Stimulated activated memory B cell treated with anti-CD40 and anti-IgM and Interleukin-4, amounts not matched to agents 10 μg/mL and 1 μg/mL and 100 μg/mL, for 72 hours (primary cell): ENCODE measurements at places on chromosomes 5 and 9.

- H3K4me3 ChIP-seq: peak overlapping the region; percentile 25
- H3K27ac ChIP-seq: peak overlapping the region; percentile 92
Measured at GRCh38 chr5:458547-459353, 15.8 kb downstream of the EXOC3 start.

GRCh38 chr9:136609160-136609475 lies 53.6 kb upstream of the EGFL7 start:
- ATAC-seq: no peak
- H3K4me1 ChIP-seq: peaks cover 5% of the 10 kb centered on the region
- no peak overlapping the region for H3K4me3 ChIP-seq

DNA sequence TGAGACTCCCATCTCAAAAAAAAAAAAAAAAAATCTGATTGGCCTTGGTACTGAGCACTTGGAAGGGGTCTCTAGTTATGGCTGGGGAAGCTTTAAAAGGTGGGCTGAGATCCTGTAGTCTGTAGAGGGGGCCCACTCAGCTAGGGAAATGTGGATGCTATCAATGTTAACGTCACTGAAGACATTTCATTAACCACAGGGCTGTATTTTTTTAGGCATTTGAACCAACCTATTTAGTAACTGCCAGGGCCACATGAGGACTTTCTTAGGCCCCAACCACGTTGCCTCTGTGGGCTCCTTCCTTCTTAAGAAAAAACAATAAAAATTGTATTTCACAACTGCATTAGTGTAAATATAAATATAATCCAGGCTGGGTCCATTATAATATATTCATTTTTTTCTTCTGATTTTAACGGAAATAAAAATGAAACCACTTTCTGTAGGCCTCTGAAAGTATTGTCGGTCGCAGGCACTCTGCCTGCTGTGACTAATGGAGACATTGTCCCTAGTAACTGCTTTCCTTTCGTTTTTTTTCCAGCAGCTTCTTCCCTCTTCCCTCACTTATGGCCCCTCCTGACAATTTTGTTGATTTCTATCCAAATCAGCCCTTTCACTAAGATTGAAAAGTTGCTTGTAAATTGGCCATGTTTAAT lies 71.6 kb downstream of the GCNT1 start:
- H3K4me3 ChIP-seq: no peak overlapping the region
- no peak for ATAC-seq
- H3K36me3 ChIP-seq: no peaks in the 10 kb centered on the region
- H3K27me3 ChIP-seq: no peaks in the 10 kb centered on the region

GRCh38 chr5:20470997-20471396 lies 483.0 kb upstream of the CDH18 start:
- H3K27ac ChIP-seq: no peak overlapping the region
- no peak overlapping the region for H3K4me3 ChIP-seq
- no peak for ATAC-seq
- no peaks in the 10 kb centered on the region for H3K36me3 ChIP-seq
- no peaks in the 10 kb centered on the region for H3K27me3 ChIP-seq

DNA sequence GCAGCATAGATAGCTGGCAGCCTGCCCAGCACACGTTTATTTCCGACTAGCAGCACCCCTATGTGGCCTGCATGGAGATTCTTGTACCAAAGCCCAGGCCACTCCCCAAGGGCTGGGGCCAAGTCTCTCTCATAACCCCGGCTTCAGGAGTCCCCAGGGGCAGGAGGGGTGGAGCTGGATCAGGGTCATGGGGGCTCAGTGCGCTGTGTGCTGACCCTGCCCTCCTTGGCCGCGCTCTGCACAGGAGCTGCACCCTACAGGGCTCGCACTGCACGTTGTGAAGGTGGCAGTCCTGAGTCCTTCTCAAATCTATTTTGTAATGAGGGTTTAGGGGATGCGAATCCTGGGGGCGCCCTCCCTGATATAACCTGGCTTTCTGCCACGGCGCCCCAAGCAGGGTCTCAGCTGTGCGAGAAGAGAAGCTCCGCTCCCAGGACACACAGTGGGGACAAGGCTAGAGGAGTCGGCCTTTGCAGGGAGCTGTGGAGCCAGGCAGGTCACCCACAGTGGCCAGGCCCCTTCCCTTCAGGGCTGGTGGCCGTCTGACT lies 28.6 kb downstream of the NKD2 start:
- H3K36me3 ChIP-seq: no peaks in the 10 kb centered on the region
- no peak overlapping the region for H3K27ac ChIP-seq
- no peak overlapping the region for H3K4me3 ChIP-seq
- H3K27me3 ChIP-seq: peaks cover 27% of the 10 kb centered on the region
- no peak for ATAC-seq
- peaks cover 8% of the 10 kb centered on the region for H3K4me1 ChIP-seq

- H3K4me1 ChIP-seq: peaks cover 55% of the 10 kb centered on the region
- H3K27ac ChIP-seq: peak overlapping the region; percentile 92
- peak; percentile 79 for ATAC-seq
Measured at GRCh38 chr5:176542596-176543427, 5.6 kb upstream of the RNF44 start.

GRCh38 chr5:113311301-113311700 lies 123.5 kb downstream of the TSSK1B start:
- H3K4me1 ChIP-seq: no peaks in the 10 kb centered on the region
- H3K27me3 ChIP-seq: peaks cover 30% of the 10 kb centered on the region
- ATAC-seq: no peak
- H3K4me3 ChIP-seq: no peak overlapping the region
- no peaks in the 10 kb centered on the region for H3K36me3 ChIP-seq

- H3K27ac ChIP-seq: no peak overlapping the region
- no peaks in the 10 kb centered on the region for H3K36me3 ChIP-seq
- H3K4me1 ChIP-seq: no peaks in the 10 kb centered on the region
- H3K27me3 ChIP-seq: no peaks in the 10 kb centered on the region
- ATAC-seq: no peak
Measured at GRCh38 chr5:106766916-106767315, 903.8 kb downstream of the EFNA5 start.

DNA sequence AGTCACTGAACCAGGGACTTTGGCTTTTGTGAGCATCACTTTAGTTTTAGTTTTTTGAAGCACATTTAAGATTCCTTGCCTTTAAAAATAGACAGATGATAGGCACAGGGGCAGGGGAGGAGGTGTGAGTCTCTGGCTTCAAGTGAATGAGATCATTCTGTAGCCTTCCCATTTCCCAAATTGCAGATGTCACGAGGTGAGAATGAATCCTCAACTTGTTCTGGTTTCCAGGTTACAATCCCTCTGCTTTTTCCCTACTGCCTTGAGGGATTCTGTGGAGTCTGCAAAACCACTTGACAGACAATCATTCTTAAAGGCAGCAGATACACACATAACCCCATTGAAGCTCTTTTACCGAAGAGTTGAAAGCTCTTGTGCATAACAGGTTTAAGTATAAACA lies 332.4 kb downstream of the DMAC1 start:
- H3K27me3 ChIP-seq: no peaks in the 10 kb centered on the region
- no peak for ATAC-seq
- no peaks in the 10 kb centered on the region for H3K4me1 ChIP-seq
- no peak overlapping the region for H3K4me3 ChIP-seq
- no peaks in the 10 kb centered on the region for H3K36me3 ChIP-seq

DNA sequence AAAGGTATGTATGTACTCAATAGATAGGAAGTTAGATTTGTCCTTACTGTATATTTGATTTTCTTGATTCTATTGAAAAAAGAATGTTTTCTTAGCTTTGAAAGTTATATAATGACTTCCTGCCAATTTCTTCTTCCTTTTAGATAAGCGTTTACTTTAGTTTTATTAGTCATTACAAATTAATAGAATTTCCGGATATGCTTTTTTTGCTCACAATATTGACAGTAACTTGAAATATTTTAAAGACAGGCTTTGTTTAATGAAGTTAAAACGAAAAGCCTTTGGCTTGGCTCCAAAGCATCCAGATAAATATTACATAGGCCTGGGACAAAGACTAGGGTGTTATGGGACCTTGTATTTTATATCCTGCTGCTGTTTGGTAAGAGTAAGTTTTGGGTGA lies 49.5 kb downstream of the CWC27 start:
- ATAC-seq: no peak
- H3K4me1 ChIP-seq: peaks cover 23% of the 10 kb centered on the region
- H3K36me3 ChIP-seq: peaks cover 45% of the 10 kb centered on the region

GRCh38 chr5:133245191-133246052 lies 193.6 kb downstream of the HSPA4 start:
- H3K27me3 ChIP-seq: peaks cover 12% of the 10 kb centered on the region
- H3K36me3 ChIP-seq: no peaks in the 10 kb centered on the region
- H3K27ac ChIP-seq: peak overlapping the region; percentile 52

DNA sequence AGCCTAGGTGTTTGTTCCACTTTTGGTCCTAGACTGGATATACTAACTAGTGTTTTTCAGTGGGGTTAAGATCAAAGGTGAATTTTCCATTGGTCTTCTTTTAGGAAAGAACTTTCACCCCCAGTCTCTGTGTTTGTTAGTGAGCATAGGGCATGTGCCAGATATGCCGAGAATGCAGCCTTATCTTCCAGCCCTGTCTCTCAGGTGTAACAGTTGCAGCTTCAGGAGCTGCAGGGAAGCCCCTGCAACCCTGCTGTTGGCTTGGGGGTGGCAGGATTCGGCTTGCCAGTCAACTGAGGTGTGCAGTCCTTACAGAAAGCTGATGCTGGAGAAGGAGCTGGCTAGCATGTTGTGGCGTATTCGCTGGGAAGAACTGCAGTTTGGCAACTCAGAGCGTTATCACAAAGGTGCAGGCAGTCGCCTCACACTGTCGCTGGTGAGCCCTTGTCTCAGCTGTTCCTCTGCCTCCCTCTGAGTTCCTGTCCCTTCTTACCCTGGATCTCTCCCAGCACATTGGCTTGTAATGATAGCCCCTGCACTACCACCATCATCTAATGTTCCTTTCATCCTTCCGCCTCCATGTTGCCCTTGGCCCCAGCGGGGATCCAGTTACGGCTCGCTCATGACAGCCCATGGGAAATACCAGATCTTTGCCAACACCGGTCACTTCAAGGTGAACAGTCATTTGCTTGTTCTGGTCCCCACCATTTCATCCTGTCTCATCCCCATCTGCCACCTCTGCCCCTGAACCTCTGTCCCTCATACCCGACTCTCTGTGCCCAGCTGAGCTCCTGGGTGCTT lies 10.1 kb downstream of the NPR2 start:
- peaks cover 38% of the 10 kb centered on the region for H3K36me3 ChIP-seq
- no peak overlapping the region for H3K27ac ChIP-seq
- ATAC-seq: no peak
- H3K27me3 ChIP-seq: no peaks in the 10 kb centered on the region

GRCh38 chr9:32918628-32919027 lies 82.8 kb downstream of the APTX start:
- H3K4me1 ChIP-seq: no peaks in the 10 kb centered on the region
- H3K36me3 ChIP-seq: peaks cover 11% of the 10 kb centered on the region
- peaks cover 15% of the 10 kb centered on the region for H3K27me3 ChIP-seq
- ATAC-seq: no peak
